HFFc6 (cell line): ENCODE measurements at places on chromosomes 1 and 21. TPM values are rescaled to one million over a fixed set of nuclear protein-coding genes. Genes with fewer than 3 reads are reported as not detected.
A peak's percentile ranks its signal among the peaks of the same experiment; 100 is the strongest.

CLIC4 gene
- total RNA-seq, result 526 to 723 TPM (median 673 TPM) in 3 replicates

MTMR11 gene
- total RNA-seq, result 7.4 to 10.9 TPM (median 7.8 TPM) in 3 replicates

SKI gene
- 63.5 to 70.7 TPM (median 66.4 TPM) in 3 replicates for total RNA-seq

DNA sequence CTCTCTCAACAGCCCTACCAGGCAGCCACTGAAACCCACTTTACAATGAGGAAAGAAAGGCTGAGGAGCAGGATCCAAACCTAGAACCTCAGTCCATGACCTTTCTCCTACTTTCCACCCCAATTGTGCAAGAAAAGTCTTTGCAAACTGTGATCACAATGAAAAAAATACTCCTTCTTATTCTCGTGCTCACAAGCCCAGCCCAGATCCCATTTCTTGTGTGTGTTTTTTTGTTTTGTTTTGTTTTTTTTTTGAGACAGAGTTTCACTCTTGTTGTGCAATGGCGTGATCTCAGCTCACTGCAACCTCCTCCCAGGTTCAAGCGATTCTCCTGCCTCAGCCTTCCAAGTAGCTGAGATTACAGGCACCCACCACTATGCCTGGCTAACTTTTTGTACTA, 97.7 kb downstream of the CRYAA start:
- no peak for DNase-seq

DNA sequence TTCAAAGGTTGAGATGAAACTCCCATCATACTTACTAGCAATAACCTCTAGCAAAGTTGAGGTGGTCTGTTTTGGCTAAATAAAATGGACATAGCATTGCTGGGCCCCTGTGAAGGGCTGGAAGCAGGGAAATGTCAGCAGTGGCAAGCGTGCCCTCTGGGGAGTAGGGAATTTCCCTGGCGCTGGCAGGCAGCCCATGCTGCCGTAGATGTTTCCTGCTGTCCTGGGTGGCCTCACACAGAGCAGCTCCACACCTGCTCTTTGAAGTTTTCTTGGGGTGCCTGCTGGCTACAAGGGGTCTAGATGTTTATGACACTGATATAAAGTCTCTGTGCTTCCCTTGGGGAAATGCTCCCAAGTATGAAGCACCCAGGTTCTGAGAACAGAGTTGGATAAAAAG, 30.2 kb downstream of the ADARB1 start:
- no peak for DNase-seq

GRCh38 chr1:244205171-244205570, 154.1 kb downstream of the ZBTB18 start:
- DNase-seq, result no peak

DNA sequence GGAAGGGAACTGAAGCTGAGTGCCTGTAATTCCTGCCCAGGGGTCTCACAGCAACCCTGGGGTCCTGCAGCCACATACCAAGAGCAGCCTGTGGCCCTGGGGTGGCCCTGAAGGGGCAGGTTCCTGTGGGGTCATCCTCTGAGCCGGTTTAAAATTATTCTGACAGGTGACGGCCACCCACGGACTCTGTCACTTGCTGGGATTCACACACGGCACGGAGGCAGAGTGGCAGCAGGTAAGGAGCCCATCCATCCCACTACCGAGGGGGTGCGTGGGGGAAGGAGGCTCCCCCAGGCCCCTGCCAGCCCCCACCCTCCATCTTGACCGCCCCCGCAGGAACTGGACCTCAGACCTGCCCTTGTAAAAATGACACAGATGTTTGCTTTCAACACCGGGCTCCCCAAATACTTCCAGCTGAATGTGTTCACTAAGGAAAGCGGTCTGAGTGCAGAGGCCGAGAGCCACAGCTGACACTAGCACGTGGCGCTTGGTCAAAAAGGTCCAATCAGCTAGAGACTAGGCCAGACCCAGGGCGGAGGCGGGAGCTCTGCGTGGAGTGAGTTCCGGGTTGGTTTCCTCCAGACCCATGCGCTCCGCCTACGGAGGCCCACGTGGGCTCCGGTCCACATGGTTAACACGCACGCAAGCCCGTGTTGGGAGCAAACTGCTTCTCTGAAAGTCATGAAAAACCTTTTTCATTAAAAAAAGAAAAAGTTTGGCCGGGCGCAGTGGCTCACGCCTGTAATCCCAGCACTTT, 10.0 kb downstream of the YBEY start:
- peak; percentile 53 for DNase-seq

DNA sequence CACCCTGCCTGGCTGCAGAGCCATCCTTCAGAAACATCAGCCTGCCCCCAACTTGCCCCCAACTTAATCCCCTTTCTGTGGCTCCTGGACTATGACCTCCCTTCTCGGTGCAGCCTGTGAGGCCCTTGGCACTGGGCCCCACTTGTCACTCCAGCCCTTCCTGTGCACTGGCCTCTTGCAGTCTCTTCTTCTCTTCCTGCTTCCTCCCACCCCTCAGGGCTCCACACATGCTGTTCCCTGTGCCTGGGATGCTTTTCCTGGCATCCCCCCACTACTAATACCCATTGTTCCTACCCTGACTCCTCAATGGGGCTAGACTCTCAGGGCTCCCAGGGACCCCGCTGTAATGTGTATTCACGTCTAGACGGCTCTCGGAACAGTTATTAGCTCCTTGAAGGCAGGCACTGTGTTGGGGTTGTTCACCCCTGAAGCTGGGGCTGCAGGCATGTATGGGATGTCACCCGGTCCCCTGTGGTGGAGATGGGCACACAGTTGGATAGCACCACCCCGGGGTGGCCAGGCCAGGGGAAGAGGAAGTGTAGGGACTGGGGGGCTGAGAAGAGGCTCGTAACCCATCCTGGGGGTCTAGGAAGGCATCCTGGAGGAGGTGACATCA, 4.5 kb downstream of the LDLRAD1 start:
- DNase-seq, result no peak

GRCh38 chr1:13701271-13701640, 1.3 kb downstream of the PRDM2 start:
- DNase-seq, result no peak

DNA sequence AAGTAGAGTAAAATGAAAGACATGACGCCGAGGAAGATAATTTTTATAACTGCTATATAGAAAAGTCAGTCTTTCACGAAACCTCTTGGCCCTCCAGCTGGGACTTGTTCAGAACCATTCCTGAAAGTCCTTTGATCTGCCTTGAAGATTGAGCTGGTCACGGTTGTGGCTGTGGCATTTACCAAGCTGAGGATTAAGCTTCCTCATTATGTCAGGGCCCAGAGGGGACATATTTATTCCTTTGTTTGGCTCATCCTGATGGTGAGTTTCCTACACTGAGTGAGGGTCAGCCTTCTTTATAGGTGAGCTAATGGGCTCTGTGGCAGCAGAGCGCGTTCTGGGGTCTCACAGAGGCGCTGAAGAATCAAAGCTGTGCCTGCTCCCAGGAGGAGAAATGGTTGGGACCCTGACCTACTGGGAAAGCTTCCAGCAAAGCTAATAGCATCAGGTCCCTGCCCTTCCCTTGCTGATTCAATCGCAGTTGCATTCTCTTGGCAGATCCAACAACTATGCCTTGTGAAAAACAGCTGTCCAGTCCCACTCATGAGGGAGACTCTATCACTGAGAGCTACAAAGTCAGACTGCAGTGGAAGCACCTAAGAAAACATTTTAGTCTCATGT, 43.2 kb upstream of the PBX1 start:
- no peak for DNase-seq

GRCh38 chr1:159664247-159664646, 50.1 kb downstream of the CRP start:
- no peak for DNase-seq

GRCh38 chr1:177864538-177865305, 105.1 kb downstream of the SEC16B start:
- no peak for DNase-seq

DNA sequence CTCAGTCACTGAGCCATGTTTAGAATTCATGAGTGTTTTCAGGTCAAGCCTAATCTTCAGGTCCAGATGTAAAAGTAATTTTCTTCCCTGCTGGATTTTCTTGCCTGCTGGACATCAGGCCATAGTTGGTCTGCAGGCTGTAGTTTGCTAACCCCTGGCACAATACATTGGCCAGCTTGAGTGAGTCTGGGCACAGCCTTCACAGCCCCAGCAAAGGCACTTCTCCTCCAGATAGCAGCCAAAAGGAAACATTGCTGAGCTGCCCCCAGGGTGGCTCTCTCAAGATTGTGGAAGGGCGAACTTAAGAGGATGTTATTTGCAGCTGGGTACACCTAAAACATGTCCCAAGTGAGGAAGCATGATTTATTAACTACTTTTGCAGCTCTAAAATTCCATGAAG, 126.8 kb downstream of the PIK3R3 start:
- no peak for DNase-seq
